ENCODE measurements at places on chromosomes 6 and 20. TPM values are rescaled to one million over a fixed set of nuclear protein-coding genes. Genes with fewer than 3 reads are reported as not detected.
A peak's percentile ranks its signal among the peaks of the same experiment; 100 is the strongest.

DNA sequence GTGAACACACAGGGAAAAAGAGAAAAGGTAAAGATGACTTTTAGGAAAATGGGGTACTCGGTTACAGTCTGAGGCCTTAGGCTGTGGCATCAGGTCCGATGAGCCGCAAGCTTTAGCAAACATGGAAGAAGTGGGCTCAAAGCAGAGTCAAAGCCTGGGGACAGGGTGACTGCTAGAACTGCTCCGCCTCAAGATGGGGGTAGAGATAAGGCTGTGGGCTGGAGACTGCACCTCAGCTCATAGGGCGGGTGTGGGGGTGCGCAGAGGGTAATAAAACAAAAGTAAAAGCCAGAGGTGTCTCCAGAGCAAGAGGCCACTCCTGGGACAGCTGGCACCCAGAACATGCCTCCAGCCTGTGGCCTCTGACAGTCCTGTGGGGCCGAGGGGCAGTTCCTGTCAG lies 21.3 kb upstream of the SYNDIG1 start:
- H3K4me3 ChIP-seq = no peak overlapping the region
- no peaks in the 10 kb centered on the region for H3K4me1 ChIP-seq
- no peak overlapping the region for H3K27ac ChIP-seq
- H3K27me3 ChIP-seq = no peaks in the 10 kb centered on the region
- no peak for DNase-seq
- no peaks in the 10 kb centered on the region for H3K36me3 ChIP-seq

DNA sequence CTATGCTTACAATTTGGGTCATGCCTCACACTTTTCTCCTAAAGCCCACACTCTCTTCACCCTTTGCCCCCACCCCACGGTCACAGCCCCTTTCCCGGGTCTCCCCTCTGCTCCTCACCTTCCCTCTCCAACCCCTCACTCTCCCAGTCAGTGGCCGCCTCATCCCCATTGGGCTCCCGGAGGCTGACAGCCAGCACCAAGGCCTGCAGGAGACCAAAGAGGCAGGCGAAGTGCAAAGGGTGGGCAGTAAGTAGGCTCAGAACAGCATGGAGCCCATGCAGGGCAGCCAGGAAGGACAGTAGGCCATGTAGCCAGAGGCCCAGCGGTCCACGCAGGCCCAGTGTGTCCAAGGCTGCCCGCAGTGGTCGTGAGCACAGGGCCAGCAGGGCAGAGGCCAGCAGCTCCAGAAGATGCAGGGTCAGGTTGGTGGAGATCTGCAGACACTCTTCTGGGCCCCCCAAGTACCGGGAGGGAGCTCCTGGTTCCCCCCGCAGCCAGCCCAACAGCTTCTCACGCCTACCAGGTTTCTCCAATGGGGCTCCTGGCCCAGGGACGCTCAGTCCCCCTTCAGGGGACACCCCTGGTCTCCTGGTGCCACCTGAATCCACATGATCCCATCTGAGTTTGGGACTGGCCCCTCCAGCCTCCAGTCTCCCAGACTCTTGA lies 1.5 kb downstream of the C6orf47 start:
- H3K27me3 ChIP-seq = no peaks in the 10 kb centered on the region
- no peaks in the 10 kb centered on the region for H3K36me3 ChIP-seq
- H3K4me1 ChIP-seq = peaks cover 35% of the 10 kb centered on the region
- H3K27ac ChIP-seq = no peak overlapping the region
- peak overlapping the region; percentile 52 for H3K4me3 ChIP-seq

GRCh38 chr6:144886682-144887081 lies 601.5 kb downstream of the UTRN start:
- no peaks in the 10 kb centered on the region for H3K27me3 ChIP-seq
- no peaks in the 10 kb centered on the region for H3K4me1 ChIP-seq
- H3K36me3 ChIP-seq = no peaks in the 10 kb centered on the region

- H3K27ac ChIP-seq = no peak overlapping the region
- H3K27me3 ChIP-seq = no peaks in the 10 kb centered on the region
- DNase-seq = no peak
- H3K4me1 ChIP-seq = no peaks in the 10 kb centered on the region
- no peak overlapping the region for H3K4me3 ChIP-seq
These were observed 347.1 kb downstream of the UTRN start for GRCh38 chr6:144632266-144632665.

EGFL8 gene
- 388 TPM for total RNA-seq

DNA sequence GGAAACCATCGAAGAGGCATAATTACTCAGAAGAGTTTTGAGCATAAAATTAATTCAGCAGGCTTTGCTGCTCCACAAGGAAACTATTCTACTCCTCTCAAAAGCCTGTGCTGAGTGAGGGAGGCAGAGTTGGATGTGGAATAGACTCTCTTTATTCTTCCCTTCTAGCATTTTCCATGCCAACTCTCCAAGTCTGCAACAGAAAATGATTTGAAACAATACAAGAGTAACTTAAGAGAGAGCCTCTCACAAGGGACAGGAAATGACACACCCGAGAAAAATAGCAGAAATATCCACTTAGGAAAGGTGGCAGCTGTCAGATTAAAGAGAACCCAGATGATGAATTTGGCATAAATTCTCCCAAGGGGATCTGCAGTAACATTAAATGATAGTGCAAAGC lies 26.3 kb upstream of the LAMP5 start:
- H3K36me3 ChIP-seq = no peaks in the 10 kb centered on the region
- H3K27me3 ChIP-seq = no peaks in the 10 kb centered on the region
- no peaks in the 10 kb centered on the region for H3K4me1 ChIP-seq
- no peak overlapping the region for H3K27ac ChIP-seq
- no peak for DNase-seq

HLA-DMB gene
- 20.4 TPM for total RNA-seq

GRCh38 chr6:7035837-7036249 lies 71.9 kb upstream of the RREB1 start:
- no peak overlapping the region for H3K27ac ChIP-seq
- no peaks in the 10 kb centered on the region for H3K4me1 ChIP-seq
- DNase-seq = no peak
- H3K27me3 ChIP-seq = no peaks in the 10 kb centered on the region

DNA sequence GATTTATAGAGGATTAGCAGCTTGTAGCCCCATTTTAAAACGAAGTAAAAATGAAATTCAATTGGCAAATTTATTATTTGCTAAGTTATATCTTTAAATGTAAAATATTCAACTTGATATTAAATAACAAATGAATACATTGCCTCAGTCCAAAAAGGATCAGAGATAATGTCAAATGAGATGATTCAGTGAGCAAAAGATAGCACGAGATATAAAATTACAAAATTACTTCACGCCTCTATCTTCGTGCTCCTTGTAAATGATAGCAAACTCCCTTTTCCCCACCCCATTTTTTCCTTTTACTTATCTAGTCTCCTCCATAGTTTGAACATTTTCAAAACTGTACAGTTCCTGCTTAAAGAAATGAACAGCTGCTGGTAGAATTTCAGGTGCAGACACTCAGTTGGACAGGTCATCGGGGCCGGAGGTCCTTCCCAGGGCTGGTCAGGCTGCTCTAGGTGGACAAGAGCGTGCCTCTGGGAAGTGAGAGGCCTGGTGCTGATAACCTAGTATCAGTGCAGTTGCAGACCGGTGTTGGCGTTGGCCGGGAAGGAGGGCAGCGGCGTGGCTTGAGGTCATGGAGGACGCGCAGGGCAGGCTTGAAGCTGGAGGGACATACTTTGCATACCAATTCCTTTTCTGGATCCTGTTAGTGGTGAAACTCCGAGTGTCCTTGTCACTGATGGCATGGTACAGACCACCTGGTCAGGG lies 83.9 kb downstream of the CDC5L start:
- no peak for DNase-seq
- H3K27ac ChIP-seq = no peak overlapping the region
- H3K4me1 ChIP-seq = peaks cover 10% of the 10 kb centered on the region
- no peaks in the 10 kb centered on the region for H3K36me3 ChIP-seq
- no peaks in the 10 kb centered on the region for H3K27me3 ChIP-seq
